Heart left ventricle (tissue), 16 donors: ENCODE measurements at places on chromosomes 5 and 9.
A peak's percentile ranks its signal among the peaks of the same experiment; 100 is the strongest.

DNA sequence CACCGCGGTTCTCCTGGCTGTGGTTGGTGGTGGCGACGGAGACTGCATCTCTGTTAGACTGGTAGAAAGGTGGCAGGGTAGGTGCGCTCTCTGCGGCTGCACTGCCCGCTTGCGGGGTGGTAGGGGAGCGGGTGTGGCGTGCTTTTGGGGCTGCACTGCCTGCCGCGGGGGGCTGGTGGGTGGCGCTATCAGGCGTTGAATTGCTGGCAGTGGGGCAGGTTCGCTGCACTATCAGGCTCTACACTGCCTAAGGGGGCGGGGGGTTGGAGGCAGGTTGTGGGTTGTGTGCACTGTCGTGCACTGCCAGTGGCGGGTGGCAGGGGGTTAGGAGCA is 21.0 kb upstream of the TRIM52 start:
- no peak for DNase-seq

DNA sequence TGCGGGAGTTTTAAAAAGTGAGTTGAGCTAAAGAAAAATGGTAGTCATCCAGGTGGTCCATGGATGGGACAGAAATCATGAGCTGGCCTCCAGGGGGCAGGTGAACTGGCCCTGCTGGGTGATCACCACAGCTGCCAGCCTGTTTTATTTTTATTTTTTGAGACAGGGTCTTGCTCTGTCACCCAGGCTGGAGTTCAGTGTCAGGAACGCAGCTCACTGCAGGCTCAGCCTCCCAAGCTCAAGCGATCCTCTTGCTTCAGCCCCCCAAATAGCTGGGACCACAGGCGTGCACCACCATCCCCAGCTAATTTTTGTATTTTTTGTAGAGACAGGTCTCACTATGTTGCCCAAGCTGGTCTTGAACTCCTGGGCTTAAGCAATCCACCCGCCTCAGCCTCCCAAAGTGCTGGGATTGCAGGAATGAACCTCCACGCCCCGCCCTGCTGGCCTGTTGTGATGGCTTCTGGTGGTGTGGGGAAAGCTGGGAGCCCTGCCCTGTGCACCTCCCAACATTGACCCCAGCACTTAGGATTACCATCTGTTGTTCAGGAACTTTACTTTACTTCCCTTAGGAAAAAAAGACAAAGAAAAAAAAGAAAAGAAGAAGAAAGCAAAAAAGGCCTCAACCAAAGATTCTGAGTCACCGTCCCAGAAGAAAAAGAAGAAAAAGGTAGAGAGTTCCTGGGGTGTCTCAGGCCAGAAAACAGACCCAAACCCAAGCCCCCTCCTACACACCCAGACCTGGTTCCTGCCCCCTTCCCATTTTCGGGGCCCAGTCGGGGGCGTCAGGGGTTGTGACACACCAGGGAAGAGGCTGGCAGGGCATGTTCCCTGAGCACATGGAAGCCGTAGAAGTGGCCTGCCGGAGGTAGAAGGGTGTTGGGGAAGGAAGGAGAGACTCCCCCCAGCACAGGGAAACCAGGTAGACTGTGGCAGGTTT is 14.7 kb downstream of the CD74 start:
- DNase-seq, result peak; percentile 24

DNA sequence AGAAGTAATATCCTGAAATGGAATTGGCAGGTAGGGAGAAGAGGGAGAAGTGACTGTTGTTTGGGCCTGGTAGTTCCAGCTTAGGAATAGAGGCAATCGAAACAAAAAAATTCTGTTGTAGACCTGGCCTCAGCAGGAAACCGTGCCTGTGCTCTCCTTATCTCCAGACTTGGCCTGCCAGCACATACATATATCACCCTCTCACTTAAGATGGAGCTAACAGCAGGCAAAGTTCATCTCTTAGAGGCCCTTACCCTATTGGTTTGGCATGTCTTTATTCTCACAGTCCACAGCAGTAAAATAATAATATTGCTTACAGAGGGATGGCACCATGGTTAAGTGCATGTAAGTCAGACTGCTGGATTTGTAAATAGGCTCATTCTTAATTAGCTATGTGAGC is 19.6 kb upstream of the TNC start:
- DNase-seq, result no peak

GRCh38 chr5:156879665-156880285 is 29.7 kb downstream of the PPP1R2B start:
- DNase-seq, result no peak

DNA sequence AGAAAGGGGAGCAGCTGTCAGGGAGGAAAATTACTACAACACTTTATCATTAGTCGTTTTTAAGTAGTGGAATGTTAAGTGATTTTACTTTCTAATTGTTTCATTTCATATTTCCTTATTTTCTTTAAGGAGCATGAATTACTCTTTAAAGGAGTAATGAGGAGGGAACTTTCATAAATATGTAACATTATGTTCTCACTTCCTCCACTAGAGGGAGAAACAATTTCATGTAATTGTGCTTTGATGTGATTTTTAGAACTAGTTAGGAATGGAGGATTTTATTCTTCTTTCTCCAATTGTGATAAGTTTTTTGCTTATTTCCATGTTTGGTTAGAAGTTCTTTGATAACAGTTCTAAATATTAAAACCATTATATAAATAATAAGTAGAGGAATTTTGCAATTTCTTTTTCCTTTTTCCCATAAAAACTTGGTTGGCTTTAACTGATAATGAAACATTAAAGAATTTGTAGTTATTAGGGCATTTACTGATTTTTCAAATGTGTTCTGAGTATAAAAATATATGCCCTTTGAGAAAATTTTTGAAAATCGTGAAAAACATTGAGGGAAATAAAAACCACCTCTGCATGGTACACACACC is 25.6 kb downstream of the CEP78 start:
- no peak for DNase-seq

GRCh38 chr5:14854799-14855198 is 16.8 kb downstream of the ANKH start:
- no peak for DNase-seq

GRCh38 chr5:56543441-56544388 is 271.6 kb upstream of the MAP3K1 start:
- no peak for DNase-seq

GRCh38 chr9:115192280-115192679 is 74.3 kb upstream of the TNC start:
- DNase-seq, result no peak

- DNase-seq, result no peak
Measured at GRCh38 chr5:64417390-64417789, 88.4 kb upstream of the RGS7BP start.

GRCh38 chr9:114409103-114409780 is 21.5 kb upstream of the AKNA start:
- no peak for DNase-seq

DNA sequence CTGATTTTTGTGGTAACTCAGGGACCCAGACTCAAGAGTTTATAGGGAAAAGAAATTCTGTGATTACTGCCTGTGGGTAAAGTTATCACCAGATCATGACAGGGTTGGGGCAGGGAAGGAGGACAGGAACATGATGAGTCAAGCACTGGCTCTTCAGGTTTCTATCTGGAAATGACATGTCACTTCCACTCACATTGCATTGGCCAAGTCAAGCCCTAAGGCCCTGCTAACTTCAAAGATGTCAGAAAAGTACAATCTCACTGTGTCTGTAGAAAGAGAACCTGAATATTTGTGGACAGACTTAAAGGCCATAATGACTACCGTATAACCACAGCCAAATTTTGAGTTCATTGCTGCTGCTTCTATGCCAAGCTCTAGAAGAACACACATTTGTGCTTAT is 187.7 kb downstream of the TLE4 start:
- no peak for DNase-seq

GRCh38 chr9:109977521-109977920 is 197.5 kb downstream of the PALM2AKAP2 start:
- DNase-seq, result no peak

DNA sequence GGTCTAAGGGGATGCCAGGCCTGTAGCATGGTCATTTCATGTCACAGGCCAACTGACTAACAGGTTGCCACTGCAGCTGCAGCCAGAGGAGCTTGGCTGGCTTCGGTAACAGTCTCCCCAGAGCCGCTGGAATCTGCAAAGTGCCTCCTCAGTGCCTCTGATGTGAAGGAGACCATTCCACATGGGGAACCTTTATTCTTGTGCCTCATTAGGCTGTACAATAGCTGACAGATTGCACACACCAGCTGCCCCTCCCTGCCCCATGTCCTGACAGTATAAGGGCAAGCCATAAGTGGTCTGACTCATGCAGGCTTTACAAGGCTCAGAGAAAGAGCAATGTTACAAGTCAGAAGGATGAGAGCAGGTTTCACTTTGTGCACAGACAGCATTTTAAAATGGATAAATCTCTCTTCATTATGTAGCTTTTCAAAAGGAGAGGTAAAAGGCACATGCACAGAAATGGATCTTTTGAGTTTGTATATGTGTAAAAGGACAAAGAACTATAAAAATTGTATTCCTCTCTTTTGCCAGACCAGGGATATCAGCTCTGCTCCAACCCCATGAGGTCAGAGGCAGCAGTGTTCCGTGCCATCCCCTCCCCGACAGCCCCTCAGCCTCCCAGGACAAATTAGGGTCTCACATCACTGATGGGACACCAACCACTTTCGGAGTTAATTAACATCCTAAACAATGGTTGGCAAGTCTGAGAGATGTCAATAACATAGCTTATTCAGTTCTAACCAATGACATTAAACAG is 467.8 kb downstream of the TMEM232 start:
- no peak for DNase-seq

GRCh38 chr5:82066791-82067190 is 95.0 kb downstream of the ATG10 start:
- DNase-seq, result no peak

GRCh38 chr9:109164042-109164441 is 3.0 kb downstream of the FRRS1L start:
- DNase-seq, result no peak

GRCh38 chr5:148902478-148902877 is 76.1 kb downstream of the ADRB2 start:
- no peak for DNase-seq

DNA sequence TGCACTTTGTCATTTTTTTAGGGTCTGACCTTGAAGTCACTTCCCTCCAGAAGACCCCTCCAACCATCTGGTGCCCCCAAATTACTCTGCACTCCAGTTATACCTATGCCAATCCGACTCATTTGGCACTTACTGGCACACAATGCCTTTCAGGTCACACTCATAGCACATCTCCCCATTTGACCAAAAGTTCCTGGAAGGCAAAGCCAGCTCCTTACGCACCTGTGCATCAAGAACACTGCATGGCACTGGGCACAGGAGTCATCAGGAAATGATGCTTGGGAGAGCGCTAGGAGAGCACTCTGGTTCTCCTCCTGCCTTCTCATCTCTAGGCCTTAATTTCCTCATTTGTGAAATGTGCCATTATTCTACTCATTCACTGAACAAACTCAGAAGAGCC is 2.9 kb downstream of the TNIP1 start:
- no peak for DNase-seq

DNA sequence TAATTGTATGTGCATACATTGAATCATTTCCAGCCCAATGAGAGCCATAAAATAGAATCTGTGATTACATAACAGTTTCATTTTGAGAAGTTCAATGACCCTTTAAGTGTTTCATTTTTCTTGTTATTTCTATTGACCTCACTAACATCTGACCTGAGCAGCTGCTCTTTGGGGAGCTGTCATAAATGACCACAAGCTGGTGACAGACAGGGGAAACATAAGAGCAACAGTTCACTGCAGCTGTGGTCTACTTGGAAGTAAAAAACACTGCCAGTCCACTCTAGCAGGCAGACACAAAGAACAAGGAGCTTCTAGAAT is 265.4 kb downstream of the DTWD2 start:
- DNase-seq, result no peak

DNA sequence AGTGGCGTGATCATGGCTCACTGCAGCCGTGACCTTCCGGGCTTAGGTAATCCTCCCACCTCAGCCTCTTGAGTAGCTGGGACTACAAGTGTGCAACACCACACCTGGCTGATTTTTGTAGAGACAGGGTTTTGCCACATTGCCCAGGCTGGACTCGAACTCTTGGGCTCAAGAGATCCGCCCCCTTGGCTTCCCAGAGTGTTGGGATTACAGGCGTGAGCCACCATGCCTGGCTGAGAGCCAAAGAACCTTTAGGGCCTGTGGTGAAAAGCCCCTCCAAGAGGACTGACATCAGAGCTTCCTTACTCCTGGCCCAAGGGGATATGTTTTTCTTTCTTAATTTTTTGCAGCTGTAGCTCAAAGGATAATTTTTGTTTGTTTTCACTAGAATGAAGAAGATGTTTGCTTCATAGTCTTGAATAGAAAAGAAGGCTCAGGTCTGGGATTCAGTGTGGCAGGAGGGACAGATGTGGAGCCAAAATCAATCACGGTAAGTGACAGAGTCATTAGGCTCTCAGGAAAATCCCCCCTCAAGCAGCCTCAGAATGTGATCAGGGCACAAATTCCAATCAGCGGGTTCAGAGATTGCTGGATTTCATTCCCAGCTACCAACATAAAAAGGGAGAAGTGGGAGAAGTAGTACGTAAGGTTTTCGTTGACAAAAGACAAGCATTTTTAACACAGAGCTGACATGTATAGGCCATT is 77.1 kb downstream of the GOLPH3 start:
- no peak for DNase-seq

DNA sequence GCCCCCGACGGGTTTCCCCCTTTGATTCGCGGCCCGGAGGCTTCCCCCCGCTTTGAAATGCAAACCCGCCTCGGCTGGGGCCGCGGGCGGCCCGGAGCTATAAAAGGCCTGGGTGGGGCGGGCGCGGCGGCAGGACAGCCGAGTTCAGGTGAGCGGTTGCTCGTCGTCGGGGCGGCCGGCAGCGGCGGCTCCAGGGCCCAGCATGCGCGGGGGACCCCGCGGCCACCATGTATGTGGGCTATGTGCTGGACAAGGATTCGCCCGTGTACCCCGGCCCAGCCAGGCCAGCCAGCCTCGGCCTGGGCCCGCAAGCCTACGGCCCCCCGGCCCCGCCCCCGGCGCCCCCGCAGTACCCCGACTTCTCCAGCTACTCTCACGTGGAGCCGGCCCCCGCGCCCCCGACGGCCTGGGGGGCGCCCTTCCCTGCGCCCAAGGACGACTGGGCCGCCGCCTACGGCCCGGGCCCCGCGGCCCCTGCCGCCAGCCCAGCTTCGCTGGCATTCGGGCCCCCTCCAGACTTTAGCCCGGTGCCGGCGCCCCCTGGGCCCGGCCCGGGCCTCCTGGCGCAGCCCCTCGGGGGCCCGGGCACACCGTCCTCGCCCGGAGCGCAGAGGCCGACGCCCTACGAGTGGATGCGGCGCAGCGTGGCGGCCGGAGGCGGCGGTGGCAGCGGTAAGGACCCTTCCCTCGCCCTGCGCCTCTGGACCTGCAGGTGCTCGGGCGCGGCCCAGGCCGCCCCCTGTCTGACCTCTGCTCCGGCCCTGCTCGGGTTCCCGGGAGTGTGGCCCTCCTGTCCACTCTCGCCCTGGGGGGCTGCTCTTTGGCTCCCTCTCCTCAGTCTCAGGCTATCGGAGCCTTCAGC is at the start of gene CDX1:
Gene CDX1, plus strand, starts transcription at position 129 of the 862 bp plus-strand sequence. Its CDS starts 99 bp downstream, at position 228.
- no peak for DNase-seq

DNA sequence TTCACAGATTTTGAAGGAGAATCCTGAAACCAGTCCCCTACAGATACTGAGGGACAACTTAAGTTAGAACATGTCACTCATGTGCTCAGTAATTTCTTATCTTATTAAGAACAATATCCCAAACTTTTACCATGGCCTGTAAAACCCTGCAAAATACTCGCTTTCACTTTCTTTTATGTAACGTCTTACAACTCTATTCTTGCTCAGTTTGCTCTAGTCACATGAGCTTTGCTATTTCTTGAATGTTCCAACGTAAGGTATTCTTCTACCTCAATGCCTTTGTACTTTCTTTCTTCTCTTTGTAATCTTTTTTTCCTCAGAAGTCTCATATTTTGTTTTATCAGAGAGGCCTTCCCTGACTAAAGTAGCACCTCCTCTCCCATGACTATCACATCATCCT is 14.1 kb downstream of the TMEM38B start:
- DNase-seq, result no peak
